Fibroblast of skin of right biceps (primary cell): ENCODE measurements at places on chromosomes 7 and 10.

DNA sequence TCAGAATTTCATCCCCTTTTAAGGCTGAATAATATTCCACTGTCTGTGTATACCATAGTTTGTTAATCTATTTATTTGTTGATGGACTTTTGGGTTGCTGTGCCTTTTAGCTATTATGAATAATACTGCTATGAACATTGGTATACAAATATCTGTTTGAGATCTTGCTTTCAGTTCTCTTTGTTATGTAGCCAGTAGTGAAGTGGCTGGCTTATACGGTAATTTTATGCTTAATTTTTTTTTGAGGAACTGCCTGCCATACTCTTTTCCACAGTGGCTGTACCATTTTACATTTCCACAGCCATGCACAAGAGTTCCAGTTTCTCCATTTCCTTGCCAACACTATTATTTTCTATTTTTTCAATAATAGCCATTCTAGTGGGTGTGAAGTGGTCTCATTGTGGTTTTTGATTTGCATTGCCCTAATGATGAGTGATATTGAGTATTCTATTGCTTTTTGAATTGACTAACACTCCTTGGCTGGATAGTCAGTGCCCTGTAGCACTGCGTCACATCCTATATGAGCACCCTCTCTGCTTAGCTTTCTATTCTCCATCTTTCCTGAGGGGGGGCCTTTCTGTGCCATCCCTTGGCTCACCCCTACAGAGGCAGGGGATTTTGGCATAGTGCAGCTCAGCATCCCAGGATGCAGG is 29.4 kb upstream of the RAPGEF5 start:
- no peak for DNase-seq

DNA sequence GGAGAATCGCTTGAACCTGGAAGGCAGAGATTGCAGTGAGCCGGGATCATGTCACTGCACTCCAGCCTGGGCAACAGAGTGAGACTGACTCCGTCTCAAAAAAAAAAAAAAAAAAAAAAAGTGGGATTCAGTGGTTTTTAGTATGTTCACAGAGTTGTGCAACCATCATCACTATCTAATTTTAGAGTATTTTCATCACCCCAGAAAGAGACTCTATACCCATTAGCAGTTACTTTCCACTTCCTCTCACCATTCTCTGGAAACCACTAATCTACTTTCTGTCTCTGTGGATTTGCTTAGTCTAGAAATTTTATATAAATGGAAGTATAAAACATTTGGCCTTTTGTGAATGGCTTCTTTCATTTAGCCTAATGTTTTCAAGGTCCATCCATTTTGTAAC is 113.4 kb downstream of the ST7 start:
- DNase-seq: peak; percentile 25

- DNase-seq: no peak
These were observed 17.4 kb upstream of the SLF2 start for GRCh38 chr10:100895346-100895745.

DNA sequence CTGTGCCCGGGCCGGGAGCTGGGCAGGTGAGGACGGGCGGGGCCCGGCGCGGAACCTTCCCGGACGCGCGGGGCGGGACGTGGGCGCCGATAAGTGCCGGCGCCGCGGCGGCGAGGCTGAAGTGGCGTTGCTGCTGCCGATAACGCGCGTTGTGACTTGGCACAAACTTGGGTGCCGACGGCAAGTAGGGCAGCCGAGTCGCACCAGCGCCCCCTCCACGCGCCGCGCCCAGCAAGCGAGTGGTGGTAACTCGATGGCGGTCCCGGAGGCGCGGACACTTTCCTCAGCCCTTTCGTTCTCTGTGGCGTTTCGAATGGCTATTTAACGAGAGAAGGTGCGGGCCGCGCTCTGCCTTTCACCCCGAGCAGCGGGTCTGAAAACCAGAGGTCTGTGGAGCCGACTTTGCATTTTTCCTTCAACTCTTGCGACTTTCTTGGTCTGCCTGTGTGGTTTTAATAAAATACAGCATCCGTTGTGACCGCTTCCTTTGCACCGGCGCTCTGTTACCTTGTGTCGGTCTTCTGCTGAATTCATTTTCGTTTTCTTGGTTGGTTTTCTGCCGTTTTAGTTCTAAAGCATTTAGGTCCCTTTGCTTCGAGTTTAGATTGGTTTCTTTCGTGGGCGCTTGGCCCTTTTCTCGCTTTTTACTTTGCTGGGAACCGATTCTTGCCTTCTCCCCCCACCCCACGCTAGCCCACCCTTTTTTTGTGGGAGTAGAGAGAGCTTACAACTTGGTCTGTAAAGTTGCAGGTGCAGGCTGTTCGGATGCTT is 701 bp downstream of the STK17A start:
- DNase-seq: peak; percentile 58

DNA sequence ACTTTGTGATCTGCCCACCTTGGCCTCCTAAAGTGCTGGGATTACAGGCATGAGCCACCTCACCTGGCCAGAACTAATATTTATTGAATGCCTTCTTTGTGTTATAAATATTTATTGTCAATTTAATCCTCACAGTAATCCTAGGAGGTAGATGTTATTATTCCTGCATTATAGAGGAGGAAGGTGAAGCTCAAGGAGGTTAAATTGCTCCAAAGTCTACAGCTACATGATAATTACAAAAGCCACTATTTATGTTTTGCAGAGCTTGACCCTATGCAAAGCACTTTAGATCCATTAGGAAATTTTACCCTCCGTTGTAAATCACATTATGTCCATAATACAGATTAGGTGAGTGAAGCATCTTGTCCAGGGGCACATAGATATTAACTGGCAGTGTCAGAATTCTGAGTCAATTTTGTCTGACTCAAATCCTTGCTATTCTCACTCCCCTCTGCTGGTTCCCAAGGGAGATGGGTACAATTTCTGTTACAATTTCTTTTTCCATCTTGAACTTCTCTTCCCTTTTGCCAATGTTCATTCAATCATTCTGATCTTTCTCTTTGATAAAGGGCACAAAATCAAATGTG is 25.7 kb upstream of the CDK14 start:
- peak; percentile 48 for DNase-seq
